ENCODE measurements at places on chromosomes 12 and 14. TPM values are rescaled to one million over a fixed set of nuclear protein-coding genes. Genes with fewer than 3 reads are reported as not detected.

- no peak for DNase-seq
- H3K27me3 ChIP-seq, result peaks cover 27% of the 10 kb centered on the region
- no peak overlapping the region for H3K4me3 ChIP-seq
- H3K36me3 ChIP-seq, result no peaks in the 10 kb centered on the region
- H3K4me1 ChIP-seq, result peaks cover 6% of the 10 kb centered on the region
These were observed 56.7 kb downstream of the TTC7B start for GRCh38 chr14:90759370-90760077.

DNA sequence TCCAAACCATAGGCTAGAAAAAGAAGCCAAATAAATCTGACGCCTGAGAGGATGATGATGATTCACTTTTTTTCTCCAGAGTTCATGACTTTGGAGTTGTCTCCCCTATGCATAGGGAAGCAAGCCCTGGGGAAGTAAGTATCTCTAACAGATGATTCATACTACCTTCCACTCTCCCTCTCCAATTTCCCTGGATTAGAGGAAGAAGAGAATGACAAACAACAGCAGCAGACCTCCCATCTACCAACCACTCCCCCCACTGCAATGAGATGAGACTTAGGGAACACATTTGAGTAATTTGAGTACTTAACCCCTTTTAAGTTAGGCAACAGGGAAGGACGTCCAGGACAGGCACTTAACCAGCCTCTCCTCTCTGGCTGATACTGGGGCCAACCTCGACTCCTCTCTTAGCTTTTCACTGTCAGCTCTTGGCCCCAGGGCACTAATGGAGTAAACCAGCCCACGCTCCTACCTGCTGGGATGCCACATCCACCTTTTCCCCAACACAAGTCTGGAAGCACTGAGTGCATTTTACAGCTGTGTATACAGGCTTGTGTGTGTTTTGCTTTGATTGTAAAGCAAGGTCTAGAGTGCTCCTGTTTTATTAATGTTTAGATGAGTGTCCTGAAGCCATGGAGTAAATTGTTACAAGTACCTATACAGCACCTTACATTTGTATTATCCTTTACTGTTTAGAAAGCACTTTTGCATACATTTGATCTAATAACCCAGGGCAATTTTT, 180.7 kb downstream of the PHLDA1 start:
- H3K27me3 ChIP-seq, result peaks cover 22% of the 10 kb centered on the region
- H3K36me3 ChIP-seq, result no peaks in the 10 kb centered on the region
- DNase-seq, result no peak
- H3K4me3 ChIP-seq, result no peak overlapping the region

- H3K27ac ChIP-seq, result peak overlapping the region; percentile 1
- H3K4me1 ChIP-seq, result peaks cover 72% of the 10 kb centered on the region
- peaks cover 21% of the 10 kb centered on the region for H3K36me3 ChIP-seq
- DNase-seq, result peak; percentile 11
These were observed 3.0 kb downstream of the ERO1A start for GRCh38 chr14:52692248-52692962.

GRCh38 chr12:45439039-45439438, 223.1 kb downstream of the ANO6 start:
- no peaks in the 10 kb centered on the region for H3K36me3 ChIP-seq
- no peak for DNase-seq
- H3K4me3 ChIP-seq, result no peak overlapping the region

DNA sequence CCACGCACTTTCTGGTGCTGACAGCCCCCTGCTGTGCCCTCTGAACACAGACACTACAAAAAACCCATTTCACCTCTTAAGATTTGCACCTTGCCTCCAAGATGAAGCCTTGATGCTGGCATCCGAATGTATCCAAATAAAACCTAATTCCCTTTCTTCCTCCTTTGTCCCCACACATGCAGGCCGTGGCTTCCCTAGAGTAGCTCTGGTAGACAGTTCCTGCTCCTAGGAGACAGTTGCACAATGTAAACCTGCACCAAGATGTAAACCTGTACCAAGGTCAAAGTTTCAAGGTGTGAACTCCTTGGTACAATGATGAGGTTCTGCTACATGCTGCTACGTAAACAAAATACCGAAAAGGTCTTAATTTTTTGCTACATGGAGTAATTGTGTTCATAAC, 625 bp upstream of the ABHD12B start:
- no peak overlapping the region for H3K27ac ChIP-seq
- DNase-seq, result no peak
- no peaks in the 10 kb centered on the region for H3K36me3 ChIP-seq
- H3K27me3 ChIP-seq, result peaks cover 76% of the 10 kb centered on the region

GRCh38 chr12:122813310-122813713, 21.9 kb upstream of the HIP1R start:
- H3K4me3 ChIP-seq, result no peak overlapping the region
- no peak overlapping the region for H3K27ac ChIP-seq
- H3K27me3 ChIP-seq, result no peaks in the 10 kb centered on the region
- no peaks in the 10 kb centered on the region for H3K36me3 ChIP-seq
- no peaks in the 10 kb centered on the region for H3K4me1 ChIP-seq
- no peak for DNase-seq

DNA sequence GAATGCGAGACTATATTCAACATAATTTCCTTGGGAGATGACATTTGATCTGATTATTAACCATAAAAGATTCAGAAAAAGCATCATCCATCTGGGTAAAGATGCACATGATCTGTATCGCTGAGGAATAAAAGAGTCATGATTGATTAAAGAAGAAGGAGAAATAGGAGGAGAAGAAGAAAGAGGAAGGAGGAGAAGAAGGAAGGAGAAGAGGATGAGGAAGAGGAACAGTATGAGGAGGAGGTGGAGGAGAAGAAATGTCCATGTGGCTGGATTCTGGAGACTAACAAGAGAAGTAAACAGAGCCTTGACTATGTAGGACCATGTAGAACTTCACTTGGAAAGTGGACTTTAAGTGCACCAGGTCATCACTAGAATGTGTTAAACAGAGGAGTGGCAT, 947.4 kb downstream of the LRFN5 start:
- no peaks in the 10 kb centered on the region for H3K27me3 ChIP-seq
- H3K27ac ChIP-seq, result no peak overlapping the region
- no peaks in the 10 kb centered on the region for H3K36me3 ChIP-seq

- no peaks in the 10 kb centered on the region for H3K4me1 ChIP-seq
- H3K4me3 ChIP-seq, result no peak overlapping the region
- DNase-seq, result no peak
- no peaks in the 10 kb centered on the region for H3K36me3 ChIP-seq
These were observed 126.1 kb downstream of the KCNK10 start for GRCh38 chr14:88196925-88197324.

Gene GPR84
- total RNA-seq, result 2.3 TPM

GRCh38 chr12:93390031-93390430, 12.3 kb downstream of the NUDT4 start:
- H3K27ac ChIP-seq, result no peak overlapping the region
- peaks cover 29% of the 10 kb centered on the region for H3K4me1 ChIP-seq
- H3K36me3 ChIP-seq, result peaks cover 21% of the 10 kb centered on the region

DNA sequence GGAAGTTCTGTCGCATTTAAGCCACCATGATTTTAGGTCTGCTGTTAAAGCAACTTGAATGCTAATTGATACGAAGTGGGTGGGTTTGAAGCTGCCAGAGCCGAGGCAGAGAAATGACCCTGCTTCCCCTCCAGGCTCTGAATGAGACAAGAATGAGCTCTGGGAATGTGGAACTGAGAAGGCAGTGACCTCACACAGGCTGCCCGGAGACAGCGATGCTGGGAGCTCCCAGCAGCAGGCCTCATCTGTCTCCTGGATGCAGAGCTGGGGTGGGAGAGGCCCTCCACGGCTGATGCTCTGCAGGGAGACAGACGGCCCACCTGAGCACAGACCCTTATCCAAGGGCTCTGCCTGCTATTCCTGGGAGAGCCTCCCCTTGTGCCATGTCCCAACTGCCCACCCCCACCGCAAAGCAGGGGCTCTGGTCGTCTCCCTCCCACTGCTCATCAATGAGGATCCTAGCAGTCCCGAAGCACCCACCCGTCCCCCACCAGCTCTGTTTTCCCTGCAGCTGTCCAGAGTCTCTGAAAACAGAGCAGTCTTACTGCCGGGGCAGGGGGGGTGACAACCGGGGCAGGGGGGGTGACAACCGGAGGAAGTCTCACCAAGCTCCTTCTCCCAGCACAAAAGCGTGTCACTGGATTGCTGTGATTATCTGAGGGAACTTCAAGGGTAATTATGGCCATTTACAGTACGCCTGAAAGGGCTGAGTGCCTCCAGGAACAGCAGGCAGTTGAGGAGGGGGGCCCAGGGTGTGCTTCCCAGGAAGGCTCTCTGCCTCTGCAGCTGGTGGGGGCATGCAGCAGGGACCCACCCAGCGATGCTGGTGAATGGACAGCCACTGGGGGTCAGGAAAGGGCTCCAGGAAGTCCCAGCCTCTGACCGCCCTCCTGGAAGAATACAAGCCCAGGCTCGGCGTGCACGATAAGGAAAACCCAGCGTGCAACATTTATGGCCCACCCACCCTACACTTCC, 67.8 kb downstream of the CHGA start:
- no peaks in the 10 kb centered on the region for H3K27me3 ChIP-seq
- no peak overlapping the region for H3K27ac ChIP-seq
- no peaks in the 10 kb centered on the region for H3K36me3 ChIP-seq
- no peak for DNase-seq

GRCh38 chr14:88995437-88996198, 171.2 kb downstream of the TTC8 start:
- H3K4me3 ChIP-seq, result no peak overlapping the region
- no peaks in the 10 kb centered on the region for H3K4me1 ChIP-seq
- peaks cover 6% of the 10 kb centered on the region for H3K27me3 ChIP-seq
- no peak overlapping the region for H3K27ac ChIP-seq
- no peaks in the 10 kb centered on the region for H3K36me3 ChIP-seq

GRCh38 chr14:60863249-60863648, 117.6 kb downstream of the TRMT5 start:
- H3K36me3 ChIP-seq, result peaks cover 1% of the 10 kb centered on the region
- no peak for DNase-seq
- no peak overlapping the region for H3K4me3 ChIP-seq

- no peak overlapping the region for H3K4me3 ChIP-seq
- H3K4me1 ChIP-seq, result no peaks in the 10 kb centered on the region
- H3K36me3 ChIP-seq, result no peaks in the 10 kb centered on the region
- no peak for DNase-seq
- no peaks in the 10 kb centered on the region for H3K27me3 ChIP-seq
These were observed 89.3 kb downstream of the FSCB start for GRCh38 chr14:44417809-44418208.

- H3K36me3 ChIP-seq, result no peaks in the 10 kb centered on the region
- H3K27me3 ChIP-seq, result no peaks in the 10 kb centered on the region
- no peak overlapping the region for H3K27ac ChIP-seq
- no peak for DNase-seq
These were observed 96.0 kb upstream of the NEDD1 start for GRCh38 chr12:96811083-96811482.

GRCh38 chr14:99225436-99226203, 46.4 kb downstream of the BCL11B start:
- H3K36me3 ChIP-seq, result peaks cover 47% of the 10 kb centered on the region
- DNase-seq, result no peak
- H3K27ac ChIP-seq, result peak overlapping the region; percentile 67
- peak overlapping the region; percentile 47 for H3K4me3 ChIP-seq
- peaks cover 96% of the 10 kb centered on the region for H3K4me1 ChIP-seq

- no peaks in the 10 kb centered on the region for H3K4me1 ChIP-seq
- H3K27ac ChIP-seq, result no peak overlapping the region
- H3K27me3 ChIP-seq, result peaks cover 77% of the 10 kb centered on the region
- no peak for DNase-seq
These were observed 5.6 kb downstream of the TBX5 start for GRCh38 chr12:114400361-114400811.

Gene POTEG
- total RNA-seq, result not detected
